DMS153 (cell line): ENCODE measurements at places on chromosomes 12 and 14.

DNA sequence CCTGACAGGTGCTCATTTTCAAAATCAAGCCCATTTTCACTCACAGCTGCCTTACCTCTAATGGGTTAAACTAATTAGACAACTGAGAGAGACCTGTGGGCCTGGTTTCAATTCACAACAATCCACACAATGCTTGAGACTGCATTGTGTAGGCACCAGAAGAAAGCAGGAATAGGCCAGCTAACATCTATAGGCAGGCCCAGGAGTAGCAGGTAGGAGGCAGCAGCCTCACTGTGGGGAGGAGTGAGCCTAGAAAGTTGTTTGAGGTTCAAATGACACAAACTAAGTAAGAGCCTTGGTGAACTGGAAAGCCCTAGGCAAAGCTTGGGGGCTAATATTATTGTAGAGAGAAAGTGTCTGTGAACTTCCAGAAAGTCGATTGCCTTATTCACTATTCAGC lies 289.5 kb upstream of the CCDC196 start:
- no peak for DNase-seq

- no peak for DNase-seq
Measured at GRCh38 chr12:30748147-30748546, 6.6 kb downstream of the CAPRIN2 start.

- DNase-seq: no peak
Measured at GRCh38 chr12:1013618-1014489, 22.8 kb downstream of the ERC1 start.

DNA sequence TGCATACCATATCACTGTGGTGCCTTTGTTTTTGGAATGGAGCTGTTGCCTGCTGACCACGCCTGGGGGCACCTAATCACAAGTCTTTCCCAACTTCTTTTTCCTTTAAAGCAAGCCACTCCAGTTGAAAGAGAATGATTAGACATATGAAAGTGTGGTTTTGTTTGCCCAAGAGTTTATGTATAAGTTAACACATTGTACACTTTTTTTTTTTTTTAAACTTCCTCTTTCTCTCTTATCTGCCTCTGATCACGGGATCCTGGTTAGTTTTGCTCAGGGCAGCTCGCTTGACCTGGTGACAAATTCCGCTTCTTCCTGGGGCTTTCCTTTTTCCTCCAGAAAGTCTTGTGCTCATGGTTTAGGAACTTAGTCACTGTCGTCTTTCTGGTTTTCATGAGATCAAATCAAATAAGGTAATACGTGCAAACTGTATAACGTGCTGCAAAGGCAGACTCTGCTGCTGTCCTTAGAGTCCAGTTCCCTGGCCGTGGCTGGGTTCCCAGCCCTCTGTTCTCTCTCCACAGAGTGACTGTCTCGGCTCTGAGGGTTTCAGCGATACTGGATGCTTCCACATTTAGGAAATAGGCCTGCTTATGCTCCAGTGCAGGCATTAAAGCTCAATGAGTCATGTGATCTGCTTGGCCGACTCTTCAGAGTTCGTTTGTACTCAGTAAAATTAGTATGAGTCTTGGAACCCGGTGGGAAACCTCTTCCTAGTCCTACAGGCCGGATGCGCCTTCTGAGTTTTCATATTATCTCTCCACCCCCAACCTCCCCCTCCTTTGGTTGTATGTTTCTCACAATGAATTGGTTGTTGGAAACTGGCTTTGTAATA lies 15.2 kb downstream of the RASSF3 start:
- DNase-seq: no peak

DNA sequence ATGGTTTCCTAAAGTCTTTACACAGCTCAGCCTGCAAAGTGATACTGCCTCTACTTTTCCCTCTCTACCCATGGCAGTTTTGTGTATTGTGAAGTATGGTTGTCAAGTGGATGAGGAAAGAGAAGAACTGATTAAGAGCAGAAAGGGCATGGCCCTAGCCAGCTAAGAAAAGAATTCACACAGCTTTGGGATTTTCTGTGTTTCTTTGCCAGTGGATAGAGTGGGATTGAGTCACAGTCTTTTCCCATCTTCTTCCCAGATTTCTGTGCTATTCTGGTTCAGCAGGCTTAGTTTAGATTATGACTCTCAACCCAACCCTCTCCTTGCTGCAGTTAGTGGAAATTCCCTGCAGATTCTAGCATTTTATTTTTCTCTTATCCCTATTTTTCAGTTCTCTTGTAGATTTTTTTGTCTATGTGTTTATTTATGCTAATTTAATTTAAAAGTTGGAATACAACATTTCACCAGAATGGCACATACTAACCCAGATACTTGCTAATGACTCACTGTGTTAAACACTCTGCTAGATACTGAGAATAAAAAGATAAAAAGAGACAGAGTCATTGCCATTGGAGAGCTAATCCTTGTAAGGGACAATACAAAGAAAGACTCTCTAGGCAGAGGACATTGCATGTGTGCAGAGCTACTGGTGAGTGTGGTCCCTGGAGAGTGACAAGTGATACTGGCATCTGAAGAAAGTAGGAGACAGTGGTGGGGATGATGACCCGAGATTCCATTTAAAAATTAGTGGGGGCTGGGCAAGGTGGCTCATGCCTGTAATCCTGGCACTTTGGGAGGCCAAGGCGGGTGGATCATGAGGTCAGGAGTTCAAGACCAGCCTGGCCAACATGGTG lies 106.3 kb downstream of the ST8SIA1 start:
- DNase-seq: no peak

- no peak for DNase-seq
Measured at GRCh38 chr12:19886639-19887064, 447.4 kb downstream of the AEBP2 start.
